ENCODE measurements at places on chromosomes 2 and 18. TPM values are rescaled to one million over a fixed set of nuclear protein-coding genes. Genes with fewer than 3 reads are reported as not detected.

GRCh38 chr2:100992262-100992661 lies 9.8 kb upstream of the RPL31 start:
- DNase-seq, result no peak

DNA sequence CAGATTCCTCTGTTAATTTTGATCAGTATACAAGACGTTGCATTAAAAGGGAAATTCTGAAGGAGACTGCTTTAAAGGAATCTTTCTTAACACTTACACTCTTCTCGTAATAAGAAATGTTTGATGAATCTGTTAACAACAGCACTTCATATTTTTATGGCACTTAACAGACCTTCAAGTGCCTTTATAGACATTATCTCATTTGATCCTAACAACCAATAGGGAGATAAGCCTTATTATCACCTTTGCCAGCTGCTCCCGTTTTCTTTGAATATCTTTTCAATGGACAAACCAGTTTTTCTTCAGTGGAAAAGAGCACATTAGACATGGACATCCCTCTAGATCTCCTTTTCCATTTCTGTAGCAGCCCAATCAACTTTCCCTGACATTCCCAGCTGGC lies 653.0 kb upstream of the FAM98A start:
- no peak for DNase-seq

GRCh38 chr2:158922601-158923000 lies 45.8 kb upstream of the TANC1 start:
- no peak for DNase-seq

- DNase-seq, result no peak
These were observed 57.4 kb downstream of the ADI1 start for GRCh38 chr2:3461801-3462492.

DNA sequence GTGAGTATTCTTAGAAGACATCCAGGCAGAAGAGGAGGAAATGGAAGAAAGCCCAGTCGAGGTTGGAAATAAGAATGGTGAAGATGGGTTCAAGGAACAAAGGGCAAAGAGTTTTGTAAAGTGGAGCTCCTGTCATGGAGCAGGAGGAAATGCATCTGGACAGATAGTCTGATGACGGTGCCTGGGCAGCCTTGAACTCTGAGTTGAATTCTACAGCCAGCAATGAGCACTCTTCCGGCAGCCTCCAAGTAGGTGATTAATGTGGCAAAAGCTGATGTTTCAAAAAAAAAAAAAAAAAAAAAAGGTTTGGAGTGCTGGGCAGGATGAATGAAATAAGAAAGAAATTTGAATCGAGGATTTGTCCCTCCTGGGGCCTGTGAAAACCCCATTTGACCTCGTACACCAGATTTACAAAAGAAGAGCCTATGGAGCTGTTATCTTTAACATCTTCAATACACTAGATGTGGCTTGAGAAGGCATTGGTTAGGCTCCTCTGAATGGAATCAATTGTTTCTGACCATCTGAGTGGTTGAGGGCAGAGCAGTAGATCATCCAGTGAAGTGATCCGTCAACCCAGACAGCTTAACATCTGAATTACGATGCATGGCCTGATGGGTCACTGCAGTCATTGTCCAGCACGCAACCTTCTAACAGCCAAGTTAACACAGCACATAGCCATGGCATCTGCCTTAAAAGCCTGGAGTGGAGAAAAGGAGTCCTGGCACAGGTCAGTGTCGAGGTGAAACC lies 449.7 kb downstream of the TXNL1 start:
- DNase-seq, result no peak

DNA sequence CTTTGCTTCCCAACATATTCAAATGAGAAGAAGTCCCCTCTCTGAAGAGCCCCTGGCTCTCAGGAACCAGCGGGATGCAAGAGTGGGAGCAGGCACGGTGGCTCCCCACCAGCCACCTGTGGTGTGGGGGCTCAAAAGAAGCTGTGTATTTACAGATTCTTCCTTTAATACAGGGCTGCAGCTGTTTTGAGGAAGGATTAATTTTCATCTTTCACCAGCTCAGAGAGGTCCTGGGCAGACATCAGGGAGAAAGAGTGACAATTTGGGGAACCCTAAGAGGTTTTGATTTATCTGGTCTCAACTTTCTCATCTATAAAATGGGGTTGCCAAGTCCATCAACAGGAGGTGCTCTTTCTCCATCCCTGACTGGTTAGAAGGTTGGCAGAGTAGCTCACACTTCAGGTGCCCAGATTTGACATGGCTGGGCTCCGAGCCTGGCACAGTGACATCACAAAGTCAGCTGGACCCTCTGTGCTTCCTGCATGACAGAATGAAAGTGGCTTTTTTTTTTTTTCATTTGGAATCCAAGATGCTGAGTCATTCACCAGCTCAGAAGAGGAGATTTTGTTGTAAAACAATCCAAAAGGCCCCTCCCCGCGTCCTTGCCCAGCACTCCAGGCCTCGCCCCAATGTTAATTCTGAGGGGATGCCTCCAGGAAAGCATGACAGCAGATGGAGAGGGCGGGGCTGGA lies 15.5 kb upstream of the SIX2 start:
- DNase-seq, result no peak

GRCh38 chr2:224958873-224959272 lies 83.4 kb downstream of the DOCK10 start:
- no peak for DNase-seq

DNA sequence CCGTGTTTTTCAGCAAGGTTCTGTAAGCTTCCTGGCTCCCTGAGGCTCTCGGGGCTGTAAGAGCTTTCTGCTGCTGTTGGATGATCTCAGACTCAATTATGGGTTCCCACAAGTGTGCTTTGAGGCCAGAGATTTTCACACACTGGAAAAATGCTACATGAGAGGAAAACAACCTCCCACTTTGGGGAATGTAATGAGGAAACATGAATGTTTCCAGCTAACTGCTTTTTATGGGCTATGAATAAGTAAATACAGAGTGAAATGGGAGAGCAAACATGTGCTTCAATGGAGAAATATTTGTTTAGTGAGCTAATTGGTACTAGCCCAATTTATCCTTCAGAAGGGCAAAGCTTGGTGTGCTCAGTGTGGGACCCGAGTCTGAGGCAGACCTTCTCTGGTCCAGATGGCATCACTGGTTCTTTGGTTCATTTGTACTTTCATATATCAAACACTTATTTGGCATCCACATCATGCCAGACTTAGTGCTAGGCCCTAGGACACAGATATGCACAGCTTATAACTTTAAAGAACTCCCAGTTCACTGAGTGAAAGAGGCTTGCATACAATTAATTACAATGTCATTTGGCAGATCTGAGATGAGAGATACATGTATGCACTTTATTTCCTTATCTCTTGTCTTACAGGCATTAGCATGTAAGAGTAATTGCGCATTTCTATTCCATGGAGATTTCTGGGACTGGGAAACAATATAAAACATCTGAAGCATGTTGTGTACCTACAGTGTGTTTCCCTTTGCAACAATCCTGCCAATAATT lies 248.8 kb downstream of the RDH14 start:
- DNase-seq, result no peak

DNA sequence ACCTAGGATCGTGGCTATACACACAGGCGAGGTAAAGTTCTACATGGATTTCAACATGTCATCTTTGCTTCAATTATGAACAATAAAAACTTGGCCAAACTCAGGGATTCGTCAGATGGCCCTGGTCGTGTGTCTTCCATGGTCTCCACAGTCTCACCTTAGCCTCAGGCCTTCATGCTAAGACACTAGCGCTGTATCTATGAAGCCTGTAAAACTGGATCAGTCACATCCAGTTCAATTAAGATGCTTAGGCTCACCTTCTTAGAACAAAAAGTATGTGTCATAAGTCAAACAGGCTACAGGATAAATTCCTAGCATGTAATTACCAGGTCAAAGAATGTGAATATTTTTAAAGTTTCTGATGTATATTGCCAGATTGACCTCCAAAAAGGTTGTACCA lies 113.7 kb upstream of the NRP2 start:
- DNase-seq, result no peak

DNA sequence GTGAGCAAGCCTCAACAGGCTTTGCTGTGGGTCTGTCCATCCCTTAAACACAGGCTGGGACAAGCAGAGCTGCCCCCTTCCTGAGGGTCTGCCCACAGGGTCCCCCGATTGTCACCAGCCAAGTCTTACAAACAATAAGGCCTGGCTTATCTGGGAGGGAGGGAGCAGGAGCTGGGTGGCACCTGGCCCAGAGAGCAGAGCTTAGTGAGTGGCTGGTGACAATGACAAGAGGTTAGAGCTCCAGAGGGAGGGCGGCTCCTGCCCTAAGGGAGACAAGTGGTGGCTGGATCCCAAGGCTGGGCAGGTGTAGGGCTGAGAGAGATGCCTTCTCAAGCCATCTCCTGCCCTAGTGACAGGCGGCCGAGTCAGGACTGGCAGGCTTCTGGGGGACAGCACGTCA lies 125.5 kb downstream of the KLHL29 start:
- DNase-seq, result no peak

DNA sequence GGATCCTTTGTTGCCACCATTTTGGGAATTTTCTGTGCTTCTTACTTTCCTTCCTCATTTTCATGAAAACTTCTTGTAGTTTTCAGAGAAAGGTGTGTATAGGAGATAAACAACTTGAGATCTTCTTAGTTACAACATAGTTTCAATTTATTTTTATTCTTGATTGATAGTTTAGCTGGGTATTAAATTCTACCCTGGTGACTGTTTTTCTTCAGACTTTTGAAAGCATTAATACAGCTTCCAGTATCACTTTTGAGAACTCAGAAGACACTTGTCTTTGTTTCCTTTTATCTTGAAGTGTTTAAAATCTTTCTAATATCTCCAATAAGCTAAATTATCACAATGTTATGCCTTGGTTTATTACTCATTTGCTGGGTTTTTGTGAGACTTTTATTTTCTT lies 167.5 kb upstream of the DPP10 start:
- DNase-seq, result no peak

DNA sequence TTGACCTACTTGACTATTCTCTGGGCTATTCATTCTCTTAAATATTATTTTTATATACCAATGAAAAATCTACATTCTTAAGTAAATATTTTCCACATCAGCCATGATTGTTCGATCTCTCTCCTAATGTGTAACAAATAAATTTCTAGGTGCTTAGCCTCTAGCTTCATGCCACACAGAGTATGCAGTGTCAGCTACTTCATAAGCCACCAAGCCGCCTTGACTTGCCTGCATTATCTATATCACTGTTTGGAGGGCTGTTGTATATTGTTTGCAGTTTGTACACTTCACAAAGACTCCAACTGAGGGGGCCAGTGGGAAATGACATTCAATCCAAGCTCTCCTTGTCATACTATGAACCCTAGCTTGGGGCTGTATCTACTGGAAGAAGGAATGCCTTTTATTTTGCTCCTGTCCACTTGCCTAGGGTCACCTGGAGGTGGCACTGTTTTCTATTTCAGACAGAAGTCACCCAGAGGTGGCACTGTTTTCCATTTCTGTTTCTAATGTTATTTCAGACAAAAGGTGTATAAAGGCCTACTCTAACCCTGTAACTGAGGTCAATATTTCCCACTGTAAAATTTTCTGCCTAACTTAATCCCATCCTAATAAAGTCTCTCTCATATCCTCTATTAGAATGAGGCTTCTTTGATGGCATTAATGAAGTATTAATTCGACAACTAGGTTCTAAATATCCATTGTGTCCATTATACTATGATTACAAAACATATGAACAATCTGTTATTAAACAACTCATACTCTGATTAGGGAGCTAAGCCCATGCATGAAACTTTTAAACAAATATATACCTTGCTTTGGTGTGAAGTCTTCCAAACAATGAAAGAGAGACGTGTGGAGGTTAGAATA lies 36.4 kb downstream of the COL5A2 start:
- peak; percentile 77 for DNase-seq

DNA sequence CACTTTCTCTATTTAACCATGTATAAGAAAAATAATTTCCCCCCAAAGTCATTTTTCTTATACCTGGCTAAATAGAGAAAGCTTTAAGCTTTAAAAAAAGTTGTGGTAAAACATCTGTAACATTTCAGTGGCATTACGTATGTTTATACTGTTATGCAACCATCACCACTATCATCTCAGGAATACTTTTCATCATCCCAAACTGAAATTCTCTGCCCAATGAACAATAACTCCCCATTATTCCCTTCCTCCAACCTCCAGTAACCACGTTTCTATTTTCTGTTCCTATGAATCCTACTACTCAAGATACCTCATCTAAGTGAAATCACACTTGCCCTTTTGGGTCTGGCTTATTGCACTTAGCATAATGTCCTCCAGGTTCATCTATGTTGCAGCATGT lies 1.7 kb upstream of the SLC3A1 start:
- DNase-seq, result no peak

DNA sequence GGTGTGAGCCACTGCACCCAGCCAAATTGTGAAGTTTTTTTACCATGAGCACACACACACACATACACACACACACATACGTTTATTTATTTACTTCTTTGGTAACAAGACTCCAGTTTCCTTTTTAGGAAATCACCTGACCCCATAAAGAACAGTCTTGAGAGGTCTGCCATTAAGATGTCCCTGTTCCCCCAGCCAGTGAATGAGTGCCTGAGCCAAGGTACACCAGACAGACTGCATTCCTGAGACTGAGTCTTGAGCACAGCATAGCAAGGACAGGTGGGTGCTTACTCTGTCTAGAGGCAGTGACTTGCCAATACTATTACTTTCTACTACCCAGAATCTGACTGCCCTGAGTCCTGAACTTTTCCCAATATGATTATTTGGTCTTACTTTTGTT lies 167.2 kb upstream of the SATB2 start:
- no peak for DNase-seq

DNA sequence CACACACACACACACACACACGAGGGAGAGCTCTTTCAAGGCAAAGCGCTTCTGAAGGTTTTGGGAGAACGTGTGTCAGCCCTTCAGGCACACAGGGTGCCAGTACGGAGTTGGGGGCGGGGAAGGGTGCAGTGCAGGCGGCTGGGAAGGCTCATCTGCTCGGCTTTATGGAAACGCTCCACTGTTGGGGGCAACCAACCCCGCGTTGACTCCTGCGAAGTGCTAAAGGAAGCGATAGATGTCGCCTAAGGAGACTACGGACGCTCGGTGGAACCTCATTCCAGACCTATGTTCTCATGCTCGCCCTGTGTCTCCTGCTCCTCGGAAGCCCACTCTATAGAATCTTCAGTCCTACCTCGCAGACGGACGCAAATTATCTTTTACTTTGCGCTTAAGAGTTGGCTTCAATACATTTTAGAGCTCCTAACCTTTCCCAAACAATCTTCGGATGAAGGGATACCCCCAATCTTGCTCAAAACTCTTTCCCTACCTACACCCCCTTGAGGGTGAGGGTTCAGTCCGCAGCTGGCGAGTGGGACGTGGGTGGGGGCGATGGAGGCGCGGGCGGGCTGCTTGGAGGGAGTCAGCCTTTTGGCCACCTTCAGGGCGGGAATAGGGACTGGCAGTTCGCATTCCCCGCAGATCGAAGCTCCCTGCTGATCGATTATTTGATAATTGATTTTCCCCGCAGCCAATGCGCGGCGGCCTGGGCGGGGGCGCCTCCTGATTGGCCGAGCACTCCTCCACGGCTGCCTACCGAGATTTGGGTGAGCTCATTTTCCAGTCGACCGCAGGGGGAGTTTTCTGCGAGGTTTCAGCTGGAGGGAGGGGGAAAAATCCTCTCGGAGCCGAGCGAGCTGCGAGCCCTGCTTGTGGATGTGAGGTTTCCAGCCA lies 1.9 kb upstream of the MEIS1 start:
- DNase-seq, result peak; percentile 66

Gene EVX2
- not detected for total RNA-seq

Gene ZSWIM2
- not detected for total RNA-seq

Gene HTRA2
- 22.2 TPM for total RNA-seq

Gene IGFBP5
- total RNA-seq, result 36.4 TPM

Gene KIF5C
- 11.0 TPM for total RNA-seq

Gene C2orf81
- total RNA-seq, result 1.9 TPM

Gene LCT
- total RNA-seq, result 0.09 TPM

Data from mucosa of descending colon (tissue), 3 donors.